ENCODE measurements at places on chromosomes 11 and 22.

DNA sequence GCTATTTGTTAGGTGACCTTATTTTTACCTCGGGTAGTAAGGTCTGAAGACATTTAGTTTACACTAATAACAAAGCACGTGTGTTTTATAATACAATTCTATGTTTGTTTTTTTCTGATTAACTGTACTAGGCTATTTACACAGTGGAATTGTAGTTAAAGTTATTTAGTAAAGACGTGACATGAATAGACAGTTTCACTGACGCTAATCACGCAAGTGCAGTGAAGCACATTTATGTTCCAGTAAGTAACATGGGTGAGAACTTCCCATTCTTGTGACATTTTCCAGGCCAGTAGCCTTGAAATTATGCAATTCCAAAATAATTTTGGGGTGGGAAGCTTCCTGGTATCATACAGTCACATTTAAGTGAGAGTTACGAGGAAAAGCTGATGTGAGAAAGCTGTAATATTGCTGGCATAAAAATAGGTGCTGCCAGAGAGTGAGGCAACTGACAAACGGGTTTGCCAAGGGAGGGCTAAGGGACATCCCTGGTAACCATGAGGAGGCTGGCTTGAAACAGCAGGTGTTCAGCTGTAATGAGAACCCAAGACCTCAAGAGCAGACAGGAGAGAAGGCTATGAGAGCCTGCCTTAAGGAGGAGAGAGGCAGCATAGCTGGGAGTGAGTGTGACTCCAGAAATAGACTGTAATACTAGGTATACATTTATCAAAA is 378.8 kb downstream of the DCDC1 start:
- DNase-seq, result no peak

GRCh38 chr11:61494381-61494961 is 14.1 kb upstream of the LRRC10B start:
- DNase-seq, result no peak

GRCh38 chr11:134404575-134405341 is 7.3 kb downstream of the B3GAT1 start:
- no peak for DNase-seq

DNA sequence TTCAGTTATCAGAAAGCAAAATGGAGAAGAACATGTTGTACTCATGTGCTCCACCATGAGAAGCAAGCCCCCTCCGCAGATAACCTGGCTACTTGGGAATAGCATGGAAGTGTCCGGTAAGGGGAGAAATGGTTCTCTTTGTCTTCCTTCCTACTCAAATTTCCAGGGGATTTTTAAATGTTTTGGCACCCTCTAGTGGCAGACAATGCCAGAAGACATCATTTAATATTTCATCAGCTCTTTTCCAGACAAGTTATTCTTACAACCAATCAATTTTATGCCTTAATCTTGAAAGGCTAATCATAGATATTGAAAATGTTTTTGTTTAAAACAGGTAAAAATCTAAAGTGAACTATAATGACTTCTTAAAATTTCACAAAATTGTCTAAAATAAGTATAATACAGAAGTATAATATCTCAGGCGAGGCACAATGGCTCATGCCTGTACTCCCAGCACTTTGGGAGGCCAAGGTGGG is 15.7 kb downstream of the CRTAM start:
- DNase-seq, result peak; percentile 58

GRCh38 chr22:36586271-36586670 is 57.3 kb upstream of the EIF3D start:
- DNase-seq, result no peak

DNA sequence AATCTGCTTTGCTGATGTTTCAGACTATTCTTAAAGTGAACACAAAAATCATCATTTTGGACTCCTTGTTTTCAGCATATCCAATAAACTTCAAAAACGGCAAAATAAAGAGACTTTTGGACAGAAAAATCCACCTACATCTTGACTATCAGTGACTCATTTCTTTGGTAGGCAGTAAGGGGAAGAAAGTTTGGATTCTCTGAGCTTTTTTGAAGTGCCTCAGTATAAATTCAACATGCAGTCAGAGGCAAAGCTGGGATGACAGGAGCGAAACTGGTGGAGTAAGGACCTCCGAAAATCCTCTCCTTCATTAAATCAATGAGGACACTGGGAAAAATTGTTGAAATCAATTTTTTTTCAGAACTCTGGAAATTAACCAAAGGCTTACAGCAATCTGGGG is 29.7 kb downstream of the EFCAB6 start:
- DNase-seq, result no peak

DNA sequence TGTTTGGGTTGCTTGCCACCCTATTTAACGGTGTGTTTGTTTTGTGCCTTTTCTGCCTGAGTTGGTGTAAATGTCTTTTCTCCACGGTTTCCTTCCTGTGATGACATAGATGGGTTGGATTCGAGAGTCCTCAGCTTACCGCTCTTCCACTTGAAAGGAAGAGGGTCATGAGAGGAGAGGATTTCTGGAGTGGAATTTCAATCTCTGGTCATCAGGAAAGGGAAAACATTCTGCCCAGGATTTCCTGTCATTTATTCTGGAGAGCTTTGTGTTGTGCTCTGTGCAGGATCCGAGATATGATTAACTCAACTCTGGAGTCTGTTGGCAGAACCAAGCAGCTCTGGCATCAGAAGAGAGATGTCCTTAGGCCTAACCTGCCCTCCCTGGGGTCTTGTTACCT is 605.2 kb downstream of the NTM start:
- DNase-seq, result peak; percentile 20

DNA sequence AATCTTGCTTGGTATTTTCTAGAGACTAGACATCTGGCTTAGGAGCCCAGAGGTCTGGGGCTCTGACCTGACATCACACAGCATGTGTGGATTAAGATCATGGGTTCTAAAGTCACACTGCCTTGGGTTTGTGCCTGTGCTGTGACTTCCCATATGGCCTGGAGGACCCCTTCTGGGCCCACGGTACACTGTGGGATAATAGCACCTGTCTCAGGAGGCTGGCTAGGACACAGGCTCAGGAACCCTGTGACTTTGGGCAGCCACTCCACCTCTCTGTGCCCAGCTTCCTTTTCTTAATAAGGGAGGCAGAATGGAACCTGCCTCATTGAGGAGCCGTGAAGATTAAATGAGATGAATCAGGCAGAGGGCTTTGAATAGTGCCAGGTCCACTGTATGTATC is 99.2 kb upstream of the B3GAT1 start:
- DNase-seq, result no peak

- no peak for DNase-seq
Measured at GRCh38 chr11:109960831-109961230, 132.4 kb upstream of the ZC3H12C start.

GRCh38 chr22:36377022-36377631 is 10.6 kb downstream of the MYH9 start:
- no peak for DNase-seq

DNA sequence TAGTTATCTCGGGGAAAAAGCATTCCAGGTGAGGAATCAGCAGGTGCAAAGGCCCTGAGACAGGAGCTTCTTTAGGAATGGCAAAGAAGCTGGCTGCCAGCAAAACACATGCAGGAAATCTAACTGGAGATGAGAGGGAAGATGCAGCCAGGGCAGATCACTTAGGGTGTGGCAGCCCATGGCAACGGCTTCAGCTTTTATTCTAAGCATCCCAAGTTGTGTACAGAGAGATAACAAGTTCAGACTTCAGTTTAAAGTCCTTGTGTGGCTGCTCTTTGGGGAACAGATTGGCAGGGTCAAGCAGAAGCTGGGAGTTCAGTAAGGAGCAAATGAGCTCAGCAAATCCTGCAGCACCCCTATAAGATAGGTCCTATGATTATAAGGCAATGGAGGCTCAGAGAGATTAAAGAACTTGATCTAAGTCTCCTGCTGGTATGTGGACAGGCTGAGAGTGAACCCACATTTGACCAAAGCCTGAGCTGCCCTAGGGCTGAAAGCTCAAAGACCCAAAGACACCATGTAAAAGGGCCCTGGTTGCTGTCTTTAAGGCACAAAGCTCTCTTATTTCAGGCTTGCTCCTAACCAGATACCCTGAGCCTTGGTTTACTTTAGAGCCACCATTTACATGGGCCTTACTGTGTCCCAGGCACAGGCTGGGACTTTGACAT is 466.8 kb downstream of the SOX6 start:
- DNase-seq, result no peak

GRCh38 chr11:73372375-73372993 is 3.7 kb upstream of the RELT start:
- no peak for DNase-seq

DNA sequence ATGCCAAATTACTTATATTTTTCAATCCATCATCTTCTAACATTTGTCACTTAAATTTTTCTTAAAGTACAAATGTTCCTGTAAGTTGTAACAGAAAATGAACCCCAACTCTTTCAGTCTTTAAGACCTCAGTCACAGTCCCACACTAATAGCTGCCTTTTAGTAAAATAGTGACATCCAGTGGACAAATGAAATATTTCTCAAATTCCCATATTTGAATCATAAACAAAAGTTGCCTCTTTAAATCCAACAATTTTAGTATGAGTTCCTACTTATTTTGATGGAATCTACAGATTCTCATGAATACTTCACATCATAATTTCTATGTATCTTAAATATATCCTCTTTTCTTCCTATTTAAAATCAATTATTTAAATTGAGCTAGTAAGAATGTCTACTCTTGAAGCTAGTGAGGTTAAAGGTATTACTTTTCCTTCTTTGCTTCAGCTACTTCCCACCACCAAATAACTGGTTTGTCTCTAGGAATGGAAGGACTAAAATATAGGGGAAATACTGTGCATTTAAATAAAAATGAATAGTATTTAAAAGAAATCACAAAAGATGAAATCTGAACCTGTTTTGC is 9.2 kb downstream of the LIN7C start:
- DNase-seq, result no peak

DNA sequence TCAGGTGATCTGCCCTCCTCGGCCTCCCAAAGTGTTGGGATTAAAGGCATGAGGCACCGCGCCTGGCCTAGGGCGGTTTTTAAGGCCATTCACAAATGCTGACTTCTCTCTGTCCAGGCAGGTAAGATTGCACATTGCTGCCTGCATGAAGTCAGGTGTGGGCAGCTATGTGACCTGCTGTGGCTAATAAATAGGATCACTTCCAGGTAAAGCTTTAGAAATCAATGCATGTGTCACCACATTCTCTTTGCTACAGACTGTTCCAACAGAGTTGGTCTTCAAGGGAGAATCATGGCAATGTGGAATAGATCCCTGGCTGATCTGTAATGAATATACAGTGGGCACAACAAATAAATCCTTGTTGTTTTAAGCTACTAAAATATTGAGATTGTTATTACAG is 260.3 kb upstream of the PITPNB start:
- no peak for DNase-seq

- no peak for DNase-seq
Measured at GRCh38 chr11:110362971-110363509, 66.6 kb upstream of the RDX start.

DNA sequence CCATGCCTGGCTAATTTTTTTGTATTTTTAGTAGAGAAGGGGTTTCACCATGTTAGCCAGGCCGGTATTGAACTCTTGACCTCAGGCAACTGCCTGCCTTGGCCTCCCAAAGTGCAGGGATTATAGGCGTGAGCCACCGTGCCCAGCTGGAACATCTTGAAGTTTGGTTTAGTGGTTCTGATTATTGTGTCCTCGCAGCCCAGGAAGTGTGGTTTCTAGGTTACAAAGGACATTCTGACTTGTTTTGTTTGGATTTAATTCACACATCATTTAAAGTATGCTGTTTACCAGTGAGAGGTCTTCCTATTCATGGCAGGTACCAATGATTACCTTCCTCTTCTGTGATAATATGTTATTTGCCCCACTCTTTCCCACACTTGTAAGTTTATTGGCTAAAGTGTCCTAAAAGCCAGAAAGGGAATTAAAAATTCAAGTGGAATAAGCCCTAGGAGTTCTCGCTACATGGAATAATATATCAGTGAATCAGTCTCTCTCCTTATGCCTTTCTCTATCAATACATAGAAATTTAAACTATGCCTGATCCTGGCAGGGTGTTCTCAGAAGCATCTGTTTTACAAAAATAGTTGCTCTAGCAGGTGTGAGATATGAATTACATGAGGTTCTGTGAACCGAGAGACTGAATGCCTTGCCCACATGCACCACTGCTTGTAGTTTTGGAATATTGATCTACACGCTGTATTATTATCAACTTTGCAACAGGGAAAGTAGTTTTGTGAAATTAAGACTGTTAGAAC is 263.1 kb downstream of the DDX10 start:
- no peak for DNase-seq

- DNase-seq, result peak; percentile 24
Measured at GRCh38 chr11:58905721-58906547, 33.4 kb upstream of the GLYATL1 start.

DNA sequence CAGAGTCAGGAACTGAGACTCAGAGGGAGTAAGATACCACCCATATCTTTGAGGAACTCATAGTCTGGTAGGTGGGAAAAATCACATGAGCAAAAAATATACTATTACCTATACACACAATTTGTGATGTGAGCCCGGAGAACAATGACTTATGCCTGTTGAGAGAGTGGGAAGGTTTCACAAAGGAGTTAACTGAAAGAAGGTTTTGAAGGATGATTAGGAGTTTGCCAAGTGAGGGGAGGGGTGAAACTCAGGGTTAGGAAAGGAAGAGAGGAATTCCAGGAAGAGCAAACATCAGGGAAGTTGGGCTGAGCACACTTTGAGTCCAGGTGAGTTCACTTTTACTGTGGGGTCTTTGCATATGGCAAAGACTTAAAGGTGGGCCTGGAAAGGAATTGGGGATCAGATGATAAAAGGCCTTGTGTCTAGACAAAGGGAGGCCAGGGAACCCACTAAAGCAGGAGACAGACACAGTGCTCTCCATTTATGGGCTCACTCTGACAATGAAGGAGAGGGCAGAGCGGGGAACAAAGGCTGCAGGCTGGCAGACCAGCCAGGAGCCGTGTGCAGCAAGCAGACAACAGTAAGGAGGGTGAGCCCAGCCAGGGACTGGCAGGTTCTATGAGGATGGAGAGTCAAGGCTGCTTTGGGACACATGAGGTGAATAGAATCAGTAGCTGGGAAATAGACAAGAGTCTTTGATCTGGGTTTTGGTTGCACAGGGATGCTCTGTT is 33.1 kb downstream of the TSPAN18 start:
- DNase-seq, result no peak

- no peak for DNase-seq
Measured at GRCh38 chr11:47057365-47057764, 119.3 kb downstream of the ARFGAP2 start.

- no peak for DNase-seq
Measured at GRCh38 chr11:70504246-70505020, 106.1 kb downstream of the CTTN start.

- DNase-seq, result no peak
Measured at GRCh38 chr11:57202281-57202680, 20.5 kb downstream of the LRRC55 start.
